Large intestine (tissue), 12 donors: ENCODE measurements at places on chromosomes 4 and X. TPM values are rescaled to one million over a fixed set of nuclear protein-coding genes. Genes with fewer than 3 reads are reported as not detected.
A peak's percentile ranks its signal among the peaks of the same experiment; 100 is the strongest.

The SEPTIN6 gene
- polyA plus RNA-seq, result 29.2 TPM

The TCEAL6 gene
- 1.1 TPM for polyA plus RNA-seq

The PLAC1 gene
- polyA plus RNA-seq, result 0.04 TPM

The CNKSR2 gene
- polyA plus RNA-seq, result 1.3 TPM

The LRP2BP gene
- 2.6 TPM for polyA plus RNA-seq

The CSAG2 gene
- polyA plus RNA-seq, result not detected

- no peak for DNase-seq
These were observed 63.8 kb downstream of the SLITRK2 start for GRCh38 chrX:145881175-145881995.

DNA sequence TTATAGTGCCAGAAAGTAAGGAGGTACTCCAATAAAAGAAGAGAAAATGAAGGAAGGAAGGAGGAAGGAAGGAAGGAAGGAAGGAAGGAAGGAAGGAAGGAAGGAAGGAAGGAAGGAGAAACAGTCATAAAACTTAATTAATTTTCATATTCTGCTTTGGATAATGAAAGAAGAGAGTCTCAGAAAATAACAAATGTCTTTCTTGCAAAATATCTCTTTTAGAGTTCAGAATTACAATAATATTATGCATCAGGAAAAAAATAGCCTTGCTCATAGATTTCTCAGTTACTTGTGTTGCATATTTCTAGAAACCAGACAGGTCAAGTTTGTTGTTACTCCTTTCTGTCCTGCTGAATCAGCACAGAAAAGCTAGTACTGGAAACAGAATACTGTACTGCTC is 130.1 kb upstream of the DKK2 start:
- DNase-seq, result no peak

GRCh38 chr4:44760142-44760898 is 34.0 kb upstream of the GNPDA2 start:
- DNase-seq, result peak; percentile 13

DNA sequence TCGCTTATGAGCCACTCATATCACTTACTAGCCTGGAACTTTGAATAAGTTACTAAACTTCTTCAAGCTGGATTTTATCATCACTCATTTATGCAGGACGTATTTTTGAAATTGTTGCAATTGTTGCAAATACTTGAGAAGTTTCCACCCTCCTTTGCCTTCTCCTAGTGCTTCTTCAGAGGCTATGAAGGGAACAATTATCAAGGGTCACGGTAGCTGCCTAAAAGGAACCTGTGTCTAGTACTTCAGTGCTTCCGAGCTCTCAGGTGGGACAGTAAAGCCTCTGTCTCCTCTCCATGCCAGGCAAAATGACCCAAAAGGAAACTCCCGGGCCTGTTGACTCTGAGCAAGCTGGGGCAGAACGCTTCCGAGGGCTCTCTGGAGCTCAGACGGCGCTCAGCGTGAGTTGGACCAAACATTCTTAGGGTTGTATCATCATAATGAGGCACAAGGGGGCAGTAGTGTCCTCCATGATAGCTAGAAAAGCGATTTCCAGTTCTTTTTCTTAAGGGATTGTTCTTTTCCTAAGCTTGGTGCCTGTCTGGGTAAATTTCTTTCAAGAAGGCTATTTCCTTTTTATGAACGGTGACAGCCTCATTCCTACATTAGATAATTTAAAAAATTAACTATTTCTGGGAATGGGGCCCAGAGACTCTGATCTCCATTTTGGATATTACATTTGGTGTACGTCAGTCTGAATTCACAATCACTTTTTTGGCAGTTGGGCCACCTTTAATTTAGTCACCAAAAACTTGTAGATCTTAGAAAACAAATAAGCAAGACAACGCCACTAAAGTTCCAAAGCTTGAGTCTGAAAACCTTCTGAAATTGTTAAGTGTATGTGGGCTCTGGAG is 73.1 kb downstream of the PACRGL start:
- DNase-seq, result peak; percentile 31

DNA sequence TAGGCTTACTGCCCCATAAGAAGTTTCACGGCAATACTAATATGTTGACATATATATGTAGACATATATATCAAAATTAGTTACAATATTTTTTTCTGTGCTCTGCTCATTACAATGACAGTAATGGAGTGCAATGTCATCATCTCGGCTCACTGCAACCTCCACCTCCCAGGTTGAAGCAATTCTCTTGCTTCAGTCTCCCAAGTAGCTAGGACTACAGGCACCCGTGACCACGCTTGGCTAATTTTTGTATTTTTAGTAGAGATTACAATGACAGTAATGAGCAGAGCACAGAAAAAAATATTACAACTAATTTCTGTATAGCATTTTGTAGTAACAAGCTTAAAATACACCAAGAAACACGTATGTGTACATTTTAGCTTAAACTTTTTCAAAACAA is 7.6 kb downstream of the EIF4E start:
- no peak for DNase-seq

DNA sequence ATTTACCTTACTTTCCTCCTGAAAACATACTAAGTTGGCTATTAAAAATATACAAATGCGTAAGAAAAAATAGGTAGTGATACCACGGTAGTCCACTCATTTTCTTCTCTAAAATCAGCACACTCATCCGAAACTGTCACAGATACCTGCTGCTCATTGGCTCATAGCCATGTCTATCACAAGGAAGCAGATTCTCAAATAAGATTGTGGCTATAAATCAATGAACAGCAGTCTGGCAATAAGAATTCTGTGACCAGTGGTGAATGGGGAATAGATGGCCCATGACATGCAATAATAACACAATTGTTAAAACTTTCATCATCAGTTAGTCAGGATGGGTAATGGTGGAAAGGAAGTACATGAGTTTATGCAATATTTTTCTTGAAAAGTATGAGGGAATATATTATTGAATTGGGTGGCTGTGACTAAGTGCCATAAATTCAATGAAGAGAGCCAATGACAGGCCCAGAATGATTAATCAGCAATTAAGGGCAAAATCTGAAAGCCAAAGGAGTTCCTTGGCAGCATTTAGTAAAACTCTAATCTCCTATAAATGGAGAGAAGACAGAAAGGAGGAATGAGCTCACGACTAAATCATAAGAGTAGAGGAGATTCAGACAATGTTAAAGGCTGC is 202.3 kb upstream of the NEIL3 start:
- DNase-seq, result no peak

GRCh38 chr4:183636503-183636902 is 22.5 kb downstream of the RWDD4 start:
- peak; percentile 19 for DNase-seq

- no peak for DNase-seq
These were observed 118.4 kb downstream of the FAM53A start for GRCh38 chr4:1565598-1566295.

GRCh38 chrX:140744085-140744484 is 34.5 kb downstream of the LINC00632 start:
- DNase-seq, result no peak

DNA sequence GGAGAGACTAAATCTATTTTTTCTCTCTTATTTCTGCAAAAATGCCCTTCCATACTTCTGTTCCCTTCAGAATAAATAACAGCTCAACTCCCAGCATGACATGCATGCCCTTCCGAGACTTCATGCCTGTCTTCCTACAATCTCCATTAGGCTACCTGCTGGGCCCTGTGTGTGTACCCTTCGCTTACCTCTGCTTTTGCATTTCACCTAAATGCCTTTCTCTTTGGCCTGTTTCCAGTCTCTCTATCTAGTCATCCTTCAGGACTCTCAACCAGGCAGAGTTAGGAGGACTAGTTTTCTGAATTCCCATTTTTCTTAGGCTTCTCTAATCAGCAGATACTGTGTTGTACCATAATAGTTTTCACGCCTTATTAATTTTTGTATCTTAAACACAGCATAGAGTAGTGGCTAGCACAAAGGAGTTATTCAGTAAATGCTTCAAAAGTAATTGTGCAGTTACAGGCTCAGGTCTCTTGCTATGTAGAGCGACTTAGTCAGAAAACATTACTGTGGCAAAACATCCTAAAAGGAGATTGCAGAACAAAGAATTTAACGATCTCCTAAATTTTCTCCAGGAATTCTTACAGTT is 20.5 kb downstream of the SEPTIN11 start:
- no peak for DNase-seq

DNA sequence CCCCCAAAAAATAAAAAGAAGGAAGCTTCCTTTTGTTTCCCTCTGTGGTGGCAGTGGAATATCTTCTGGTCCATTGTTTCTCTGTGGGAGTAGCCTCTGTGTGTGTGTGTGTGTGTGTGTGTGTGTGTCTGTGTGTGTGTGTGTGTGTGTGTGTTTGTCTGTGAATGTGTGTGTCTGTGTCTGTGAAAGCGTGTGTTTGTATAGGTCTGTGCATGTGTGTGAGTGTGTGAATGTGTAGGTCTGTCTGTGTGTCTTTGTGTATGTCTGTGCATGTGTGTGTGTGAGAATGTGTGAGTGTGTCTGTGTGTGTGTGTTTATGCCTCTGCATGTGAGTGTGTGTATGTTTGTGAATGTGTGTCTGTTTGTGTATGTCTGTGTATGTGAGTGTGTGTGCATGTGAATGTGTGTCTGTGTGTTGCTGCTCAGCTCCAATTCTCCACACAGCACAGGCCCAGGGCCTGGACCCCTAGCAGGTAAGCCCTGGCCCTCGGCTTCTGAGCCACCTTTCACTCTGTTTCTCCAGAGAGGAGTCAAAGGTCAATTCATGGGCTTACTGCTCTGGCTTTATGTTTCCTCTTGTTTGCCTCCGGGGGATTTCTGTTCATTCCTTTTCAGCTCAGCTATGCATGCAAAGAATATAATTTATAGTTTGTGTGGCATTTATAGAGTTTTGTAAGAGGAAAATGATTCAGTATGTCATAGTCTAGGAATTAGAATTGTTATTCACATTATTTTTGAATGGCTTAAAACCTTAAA is 89.8 kb downstream of the UCHL1 start:
- DNase-seq, result no peak

DNA sequence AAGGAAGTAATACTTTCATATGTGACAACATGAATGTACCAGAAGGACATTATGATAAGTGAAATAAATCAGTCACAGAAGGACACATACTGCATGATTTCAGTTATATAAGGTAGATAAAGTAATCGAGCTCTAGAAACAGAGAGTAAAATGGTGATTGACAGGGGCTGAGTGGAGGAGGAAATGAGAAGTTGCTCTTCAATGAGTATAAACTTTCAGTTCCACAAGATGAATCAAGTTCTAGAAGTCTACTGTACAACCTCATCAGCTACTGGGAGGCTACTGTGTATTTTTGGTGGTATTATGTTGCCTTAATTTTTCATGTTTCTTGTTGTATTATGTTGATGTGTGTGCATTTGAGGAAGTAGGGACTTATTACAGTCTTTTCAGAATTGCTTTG is 270.9 kb upstream of the GRIA3 start:
- no peak for DNase-seq

DNA sequence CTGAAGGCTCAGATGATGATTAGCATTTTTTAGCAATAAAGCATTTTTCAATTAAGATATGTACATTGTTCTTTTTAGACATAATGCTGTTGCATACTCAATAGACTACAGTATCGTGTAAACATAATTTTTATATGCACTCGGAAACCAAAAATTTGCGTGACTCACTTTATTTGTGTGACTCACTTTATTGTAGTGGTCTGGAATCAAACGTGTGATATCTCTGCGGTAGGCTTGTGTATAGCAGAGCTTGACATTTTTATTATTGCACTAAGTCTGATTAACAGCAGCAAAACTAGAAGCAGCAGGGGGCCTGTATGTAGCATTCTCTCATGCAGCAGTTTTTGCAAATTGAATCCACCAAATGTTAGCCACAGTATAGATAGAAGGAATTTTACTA is 119.1 kb upstream of the PRDX4 start:
- DNase-seq, result no peak

- DNase-seq, result no peak
These were observed 14.3 kb downstream of the TENM3 start for GRCh38 chr4:182257503-182257902.

GRCh38 chr4:70844180-70844579 is 4.5 kb upstream of the GRSF1 start:
- DNase-seq, result no peak

DNA sequence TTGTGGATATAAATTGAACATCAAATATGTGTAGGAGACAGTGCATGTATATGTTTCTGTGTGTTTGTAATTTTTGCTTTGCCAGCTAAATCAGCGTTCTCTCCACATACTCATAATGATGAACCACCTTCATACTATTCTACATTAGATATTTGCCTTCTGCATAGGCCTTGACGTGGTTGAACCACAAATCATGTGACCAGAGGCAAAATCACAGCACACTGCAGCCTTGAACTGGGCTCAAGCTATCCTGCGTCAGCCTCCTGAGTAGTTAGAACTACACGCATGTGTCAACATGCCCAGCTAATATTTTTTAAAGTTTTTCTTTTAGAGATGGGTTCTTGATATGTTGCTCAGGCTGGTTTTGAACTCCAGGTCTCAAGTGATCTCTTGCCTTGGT is 9.5 kb downstream of the UBQLN2 start:
- no peak for DNase-seq

DNA sequence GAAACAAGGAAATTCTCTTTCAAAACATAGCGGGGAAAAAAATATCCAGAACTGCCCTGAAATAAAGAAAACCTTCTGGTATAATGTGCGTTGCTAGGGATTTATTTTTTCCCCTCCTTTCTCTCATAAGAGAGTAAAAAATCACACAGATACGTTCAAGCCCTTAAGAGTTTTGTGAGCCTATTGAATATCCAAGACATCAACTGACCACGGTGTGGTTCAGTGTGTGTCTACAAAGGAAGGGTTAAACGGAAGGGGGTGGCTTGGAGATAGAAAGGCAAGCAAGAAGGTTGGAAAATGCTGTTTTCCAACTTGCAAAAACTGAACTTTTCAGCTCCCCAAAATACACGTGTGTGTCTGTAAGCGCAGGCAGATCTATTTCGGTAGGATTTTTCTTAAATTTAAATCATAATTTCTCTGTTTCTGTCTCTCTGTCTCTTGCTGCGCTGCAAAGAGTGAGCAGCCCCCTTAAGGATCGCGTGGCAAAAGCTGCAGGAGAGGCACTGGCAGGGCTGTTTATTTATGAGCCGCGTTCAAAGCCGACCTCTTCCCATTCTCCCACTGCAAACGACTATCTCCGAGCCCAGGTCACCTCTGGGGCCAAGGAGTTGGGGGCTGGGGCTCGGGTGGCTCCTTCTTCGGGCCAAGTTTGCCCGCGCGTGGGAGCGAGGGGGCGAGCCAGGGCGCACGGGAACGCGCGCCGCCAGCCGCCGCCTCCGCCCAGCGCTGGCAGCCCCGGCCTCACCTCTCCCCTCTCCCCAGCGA is 492 bp upstream of the SLIT2 start:
- no peak for DNase-seq

DNA sequence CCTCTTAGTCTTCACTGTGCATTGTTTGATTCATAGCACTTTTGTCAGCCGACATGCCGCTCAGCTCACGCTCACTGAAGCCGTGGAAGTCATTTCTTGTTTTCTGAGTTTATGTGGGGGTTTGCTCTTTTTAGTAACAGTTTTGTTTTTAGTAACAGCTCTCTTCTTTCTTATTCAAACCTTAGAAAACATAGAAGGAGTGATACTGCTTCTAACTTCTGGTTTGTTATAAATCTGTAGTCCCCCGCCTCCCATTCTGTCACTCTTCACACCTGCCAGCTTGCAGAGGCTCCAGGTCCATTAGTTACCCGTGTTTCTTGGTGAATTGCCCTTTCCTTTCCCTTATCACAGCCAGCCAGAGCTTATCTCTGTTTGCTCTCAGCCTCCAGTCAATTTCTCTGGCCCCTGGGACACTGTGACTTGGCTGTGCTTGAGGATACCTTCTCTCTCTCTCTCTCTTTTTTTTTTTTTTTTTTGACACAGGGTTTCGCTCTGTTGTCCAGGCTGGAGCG is 50.5 kb downstream of the GRK4 start:
- DNase-seq, result peak; percentile 74
